Activated CD8-positive, alpha-beta T cell treated with anti-CD3 and anti-CD28 coated beads for 36 hours (primary cell): ENCODE measurements at places on chromosomes 5 and 9. TPM values are rescaled to one million over a fixed set of nuclear protein-coding genes. Genes with fewer than 3 reads are reported as not detected.

The PKD2L2 gene
- total RNA-seq = not detected

GRCh38 chr5:44167540-44167939 is 221.7 kb downstream of the FGF10 start:
- H3K27ac ChIP-seq = no peak overlapping the region
- no peaks in the 10 kb centered on the region for H3K27me3 ChIP-seq
- no peak for DNase-seq
- H3K36me3 ChIP-seq = no peaks in the 10 kb centered on the region

DNA sequence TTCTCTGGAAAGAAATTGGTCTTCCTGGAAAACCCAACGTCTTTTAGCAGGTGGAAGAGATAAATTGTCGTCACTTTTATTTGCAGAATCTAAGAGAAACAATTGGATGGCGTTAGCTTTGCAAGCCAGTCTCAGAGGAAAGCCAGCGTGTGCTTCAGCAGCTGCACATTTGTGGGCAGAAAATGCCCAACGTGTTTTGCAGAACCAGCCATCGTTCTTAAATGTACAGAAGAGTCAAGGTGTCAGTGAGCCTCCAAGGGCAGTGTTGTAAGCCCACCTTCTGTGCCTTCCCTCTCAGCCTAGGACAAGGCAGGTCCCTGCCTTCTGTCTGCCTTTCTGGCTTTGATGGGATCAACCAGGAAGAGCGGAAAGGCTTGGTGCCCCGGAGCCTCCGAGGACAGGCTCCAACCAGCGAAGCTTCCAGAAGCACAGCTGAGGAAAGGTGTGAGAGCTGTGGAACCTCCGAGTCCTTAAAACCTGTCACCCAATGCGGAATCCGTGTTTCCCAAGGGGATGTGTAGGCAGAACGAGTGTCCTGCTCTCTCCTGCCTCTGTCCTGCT is 116.0 kb upstream of the IRX2 start:
- no peak for DNase-seq
- no peak overlapping the region for H3K4me3 ChIP-seq
- no peaks in the 10 kb centered on the region for H3K36me3 ChIP-seq
- H3K27me3 ChIP-seq = no peaks in the 10 kb centered on the region
- no peaks in the 10 kb centered on the region for H3K4me1 ChIP-seq

DNA sequence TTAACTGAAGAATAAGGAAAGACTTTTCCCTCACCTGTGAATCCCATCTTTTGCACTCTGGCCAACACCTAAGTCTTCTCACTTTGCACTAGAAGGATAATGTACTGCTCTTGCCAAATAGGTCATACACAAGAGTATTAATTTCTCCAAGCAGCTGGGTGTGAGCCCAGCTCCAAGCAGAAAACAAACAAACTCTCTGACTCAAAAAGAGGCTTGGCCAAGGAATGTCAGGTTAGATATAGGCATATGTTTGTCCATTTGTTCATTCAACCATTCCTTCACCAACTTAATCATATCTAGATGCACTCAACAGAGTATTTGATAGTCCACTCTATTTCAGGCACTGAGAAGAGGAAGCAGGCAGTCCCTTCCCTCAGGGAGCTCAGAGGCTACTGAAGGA is 84.4 kb downstream of the HTR4 start:
- H3K27ac ChIP-seq = no peak overlapping the region
- H3K4me1 ChIP-seq = no peaks in the 10 kb centered on the region
- H3K27me3 ChIP-seq = peaks cover 17% of the 10 kb centered on the region
- H3K4me3 ChIP-seq = no peak overlapping the region
- no peak for DNase-seq

The MROH2B gene
- not detected for total RNA-seq

DNA sequence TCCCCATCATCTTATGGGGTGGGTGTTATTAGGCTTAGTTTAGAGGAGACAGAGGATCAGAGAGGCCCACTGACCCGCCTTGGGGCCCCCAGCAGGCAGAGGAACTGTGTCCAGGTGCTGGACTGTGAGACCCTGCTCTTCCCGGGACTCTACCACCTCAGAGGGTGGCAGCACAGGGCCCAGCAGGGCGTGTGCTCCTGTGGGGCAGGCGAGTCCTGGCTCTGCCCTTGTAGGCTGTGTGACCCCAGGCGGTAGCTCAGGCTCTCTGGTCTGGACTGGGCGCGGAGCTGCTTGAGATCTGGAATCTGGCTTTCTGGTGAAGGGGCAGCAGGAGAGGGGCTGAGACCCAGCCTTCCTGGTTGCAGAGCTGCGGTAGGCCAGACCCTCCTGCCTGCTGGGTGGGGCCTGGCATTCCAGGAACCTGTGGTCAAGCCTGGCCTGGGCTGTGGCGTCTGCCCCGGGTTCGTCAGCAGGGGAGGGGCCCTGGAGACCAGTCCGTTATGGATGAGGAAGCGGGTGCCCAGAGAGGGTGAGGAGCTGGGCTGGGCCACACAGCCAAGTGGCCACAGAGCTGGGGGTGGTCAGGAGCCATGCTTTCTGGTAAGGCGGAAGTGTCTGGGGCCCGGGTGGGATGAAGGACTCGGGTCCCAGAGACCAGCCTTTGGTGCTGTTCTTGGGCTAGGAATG is 46.5 kb downstream of the RXRA start:
- no peaks in the 10 kb centered on the region for H3K36me3 ChIP-seq
- H3K4me3 ChIP-seq = no peak overlapping the region
- no peaks in the 10 kb centered on the region for H3K27me3 ChIP-seq
- DNase-seq = no peak
- H3K4me1 ChIP-seq = no peaks in the 10 kb centered on the region

The ATG10 gene
- total RNA-seq = 12.0 TPM

- no peak overlapping the region for H3K27ac ChIP-seq
- peaks cover 22% of the 10 kb centered on the region for H3K36me3 ChIP-seq
- H3K27me3 ChIP-seq = no peaks in the 10 kb centered on the region
- no peaks in the 10 kb centered on the region for H3K4me1 ChIP-seq
- no peak overlapping the region for H3K4me3 ChIP-seq
- no peak for DNase-seq
Observed at GRCh38 chr5:108046955-108047670, 334.8 kb downstream of the FBXL17 start.

GRCh38 chr5:83503662-83504061 is 32.1 kb downstream of the VCAN start:
- H3K27ac ChIP-seq = no peak overlapping the region
- H3K27me3 ChIP-seq = peaks cover 5% of the 10 kb centered on the region
- no peak for DNase-seq
- no peak overlapping the region for H3K4me3 ChIP-seq
- no peaks in the 10 kb centered on the region for H3K4me1 ChIP-seq

DNA sequence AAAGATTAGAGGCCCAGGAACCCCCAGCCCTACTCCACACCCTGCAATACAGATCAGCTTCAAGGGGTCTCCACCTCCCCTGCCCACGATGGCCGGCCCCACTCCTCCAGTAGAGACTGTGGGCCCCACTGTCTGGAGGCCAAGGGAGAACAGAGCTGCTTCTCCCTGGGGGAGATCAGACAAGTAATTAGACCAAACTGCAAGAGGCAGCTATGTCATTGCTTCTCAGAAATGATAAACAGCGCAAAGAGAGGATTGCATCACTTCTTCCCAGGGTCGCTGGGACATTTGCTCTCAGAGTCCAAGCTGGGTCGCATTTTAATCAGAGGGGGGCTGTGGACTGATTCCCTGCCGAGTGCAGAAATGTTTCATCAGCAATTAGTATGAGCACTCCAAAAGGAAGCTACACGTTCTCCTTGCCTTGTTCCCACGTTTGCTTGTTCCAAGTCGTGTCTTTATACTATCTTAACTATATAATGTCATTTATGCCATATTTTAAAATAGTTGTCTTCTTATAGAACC is 59.9 kb downstream of the ROPN1L start:
- no peaks in the 10 kb centered on the region for H3K27me3 ChIP-seq
- no peak overlapping the region for H3K4me3 ChIP-seq
- H3K27ac ChIP-seq = no peak overlapping the region
- DNase-seq = no peak

DNA sequence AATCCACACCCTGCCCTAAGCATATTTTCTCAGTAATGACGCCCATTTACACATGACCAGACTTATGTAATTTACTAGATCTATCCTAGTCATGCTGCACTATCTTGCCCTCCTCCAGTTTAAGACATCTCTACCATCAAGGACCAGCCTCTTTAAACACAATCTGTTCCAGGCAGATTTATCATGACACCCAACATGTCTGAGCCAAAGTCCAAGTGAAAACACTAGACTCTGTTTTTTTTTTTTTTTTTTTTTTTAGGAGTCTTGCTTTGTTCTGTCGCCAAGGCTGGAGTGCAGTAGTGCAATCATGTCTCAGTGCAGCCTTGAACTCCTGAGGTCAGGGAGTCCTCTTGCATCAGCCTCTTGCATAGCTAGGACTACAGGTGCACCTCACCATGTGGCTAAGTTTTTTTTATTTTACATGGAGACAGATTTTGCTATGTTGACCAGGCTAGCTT is 354.6 kb downstream of the ARRDC3 start:
- no peak for DNase-seq
- no peak overlapping the region for H3K27ac ChIP-seq
- H3K4me3 ChIP-seq = no peak overlapping the region
- no peaks in the 10 kb centered on the region for H3K4me1 ChIP-seq

DNA sequence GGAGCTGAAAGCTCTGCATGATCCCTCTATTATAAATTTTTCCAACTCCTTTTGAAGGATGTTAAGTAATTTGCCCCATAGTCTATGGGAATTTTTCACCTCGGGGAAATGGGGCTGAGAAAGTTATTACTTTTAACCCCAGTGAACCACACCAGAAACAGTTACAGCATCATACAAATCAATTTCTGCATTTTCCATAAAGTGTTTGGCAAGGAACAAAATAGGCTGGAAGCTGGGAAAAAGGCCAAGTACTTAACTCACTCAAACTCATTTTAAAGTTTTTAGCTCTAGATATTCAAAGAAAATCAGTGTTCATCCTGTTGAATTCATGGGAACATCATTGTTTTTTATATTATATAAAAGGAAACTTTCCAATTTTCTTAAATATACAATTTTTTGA is 160.9 kb downstream of the SH3GL2 start:
- H3K4me1 ChIP-seq = no peaks in the 10 kb centered on the region
- no peaks in the 10 kb centered on the region for H3K27me3 ChIP-seq
- DNase-seq = no peak
- no peak overlapping the region for H3K4me3 ChIP-seq
- no peak overlapping the region for H3K27ac ChIP-seq
- no peaks in the 10 kb centered on the region for H3K36me3 ChIP-seq

DNA sequence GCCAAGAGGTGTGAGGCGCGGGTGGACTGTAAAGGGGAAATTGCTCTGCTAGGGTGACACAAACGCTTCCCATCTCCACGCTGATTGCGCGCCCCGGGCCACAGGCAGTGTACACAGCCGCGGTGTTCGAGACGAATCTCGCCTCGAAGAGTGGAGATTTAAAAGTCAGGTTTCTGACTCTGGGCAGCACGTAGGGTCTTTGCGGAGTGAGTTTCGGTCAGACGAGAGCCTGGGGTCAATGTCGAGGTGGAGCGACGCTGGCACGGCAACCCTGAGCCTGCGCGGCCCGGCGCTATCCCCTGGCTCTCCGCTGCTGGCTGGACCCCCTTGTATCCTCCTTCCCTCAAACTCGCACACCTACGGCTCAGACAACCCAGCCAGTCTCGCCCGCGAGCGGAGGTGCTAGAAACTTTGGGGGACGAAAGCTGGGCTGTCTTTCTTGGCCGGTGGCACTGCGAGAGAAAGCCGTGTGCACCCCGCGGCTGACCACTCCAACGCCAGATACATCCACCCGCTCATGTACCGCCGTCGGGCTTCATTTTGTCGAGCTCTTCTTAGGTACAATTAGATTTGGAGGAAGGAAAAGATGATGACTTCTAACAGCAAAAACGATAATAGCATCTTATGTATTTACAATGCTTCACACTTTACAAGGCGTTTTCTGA is 5.4 kb upstream of the FOXB2 start:
- no peaks in the 10 kb centered on the region for H3K36me3 ChIP-seq
- no peak overlapping the region for H3K4me3 ChIP-seq
- H3K27ac ChIP-seq = no peak overlapping the region
- DNase-seq = no peak

DNA sequence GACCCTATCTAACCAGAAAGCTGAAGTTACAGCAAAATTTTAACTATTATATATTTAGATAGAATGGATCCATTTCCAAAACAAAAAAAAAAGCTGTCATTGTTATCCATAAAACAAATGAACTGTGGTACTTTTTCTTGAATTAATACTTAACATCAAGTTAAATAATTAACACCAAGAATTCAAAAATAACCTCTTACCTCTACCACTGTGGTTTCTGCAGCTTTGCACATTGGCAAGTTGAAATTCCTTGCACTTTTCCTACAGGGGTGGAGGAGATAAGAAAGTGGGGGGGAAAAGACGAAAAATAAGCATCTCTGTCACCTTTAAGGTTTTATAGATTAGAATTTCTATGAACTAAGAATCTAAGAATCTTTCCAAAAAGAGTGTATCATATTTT is 30.0 kb downstream of the OXCT1 start:
- DNase-seq = no peak
- H3K4me3 ChIP-seq = no peak overlapping the region
- no peaks in the 10 kb centered on the region for H3K27me3 ChIP-seq
- peaks cover 45% of the 10 kb centered on the region for H3K36me3 ChIP-seq
- H3K27ac ChIP-seq = no peak overlapping the region

DNA sequence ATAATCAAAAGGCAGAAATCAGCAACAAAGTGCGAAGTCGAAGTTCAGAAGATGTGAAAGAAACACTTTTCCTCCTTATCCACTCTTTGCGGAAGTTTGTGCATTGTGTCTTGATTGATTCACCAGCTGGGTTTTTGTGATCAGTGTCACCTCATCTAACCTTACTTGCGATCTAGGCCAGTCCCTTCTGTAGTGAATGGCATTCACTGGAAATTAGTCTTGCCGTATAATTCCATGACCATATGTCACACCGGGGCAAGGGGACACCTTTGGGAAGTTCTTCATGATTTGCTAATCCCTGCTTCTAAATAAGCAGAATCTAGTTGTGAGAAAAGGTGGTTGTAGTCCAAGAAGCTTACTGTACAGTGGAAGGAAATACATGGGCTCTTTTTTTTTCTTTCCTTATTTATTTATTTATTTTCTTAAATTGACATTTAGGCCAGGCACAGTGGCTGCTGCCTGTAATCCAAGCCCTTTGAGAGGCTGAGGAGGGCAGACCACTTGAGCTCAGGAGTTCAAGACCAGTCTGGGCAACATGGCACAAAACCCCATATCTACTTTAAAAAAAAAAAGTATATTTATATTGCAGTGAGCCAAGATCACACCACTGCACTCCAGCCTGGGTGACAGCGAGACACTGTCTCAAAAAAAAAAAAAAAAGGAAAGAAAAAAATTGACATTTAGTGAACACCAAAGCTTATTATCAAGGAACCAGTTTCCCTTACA is 7.8 kb downstream of the RAI14 start:
- H3K4me1 ChIP-seq = no peaks in the 10 kb centered on the region
- H3K27me3 ChIP-seq = peaks cover 23% of the 10 kb centered on the region
- no peak overlapping the region for H3K27ac ChIP-seq
- H3K36me3 ChIP-seq = no peaks in the 10 kb centered on the region
- H3K4me3 ChIP-seq = no peak overlapping the region

GRCh38 chr9:118686959-118687358 is 682.3 kb downstream of the BRINP1 start:
- no peaks in the 10 kb centered on the region for H3K4me1 ChIP-seq
- H3K27ac ChIP-seq = no peak overlapping the region
- no peak for DNase-seq
- H3K36me3 ChIP-seq = no peaks in the 10 kb centered on the region
